Fibroblast of skin of left quadriceps (primary cell): ENCODE measurements at places on chromosomes 11 and 22.

GRCh38 chr11:41189701-41190436 is 269.6 kb downstream of the LRRC4C start:
- no peak for DNase-seq

DNA sequence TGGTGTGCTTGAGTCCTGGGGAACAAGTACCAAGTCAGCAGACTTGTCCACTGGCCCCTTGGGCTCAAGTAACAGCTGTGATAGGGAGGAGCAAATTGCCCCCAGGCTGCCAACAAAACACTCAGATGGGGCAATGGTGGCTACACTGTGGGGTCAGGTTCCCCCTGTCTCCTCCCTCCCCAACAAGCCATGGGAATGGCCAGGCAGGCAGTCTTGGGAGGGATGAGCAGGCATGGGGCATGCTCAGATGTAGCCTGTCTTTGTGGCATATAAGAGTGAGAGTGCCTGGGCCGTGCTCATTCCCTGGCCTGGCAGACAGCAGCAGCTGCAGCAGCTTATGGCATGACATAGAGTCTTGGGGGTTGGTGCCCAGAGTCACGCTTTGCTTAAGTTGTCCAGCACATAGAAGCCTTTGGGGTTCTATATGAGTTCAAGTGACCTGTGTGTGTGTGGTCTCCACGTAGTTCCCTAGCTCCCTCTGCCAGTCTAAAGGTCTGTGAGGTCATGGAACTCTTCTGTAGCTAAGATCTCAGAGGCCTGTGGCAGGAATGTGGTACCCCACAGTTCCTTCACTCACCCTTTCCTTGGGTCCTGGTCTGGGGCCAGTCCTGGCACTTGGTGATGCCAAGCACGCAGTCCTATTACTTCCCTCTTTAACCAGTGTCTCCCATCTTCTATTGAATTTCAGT is 44.7 kb downstream of the BIRC2 start:
- DNase-seq, result no peak

GRCh38 chr11:16160146-16160545 is 196.2 kb downstream of the SOX6 start:
- no peak for DNase-seq

GRCh38 chr11:20518323-20518834 is 81.0 kb upstream of the SLC6A5 start:
- no peak for DNase-seq

GRCh38 chr11:78635814-78636506 is 61.3 kb upstream of the NARS2 start:
- DNase-seq, result no peak

DNA sequence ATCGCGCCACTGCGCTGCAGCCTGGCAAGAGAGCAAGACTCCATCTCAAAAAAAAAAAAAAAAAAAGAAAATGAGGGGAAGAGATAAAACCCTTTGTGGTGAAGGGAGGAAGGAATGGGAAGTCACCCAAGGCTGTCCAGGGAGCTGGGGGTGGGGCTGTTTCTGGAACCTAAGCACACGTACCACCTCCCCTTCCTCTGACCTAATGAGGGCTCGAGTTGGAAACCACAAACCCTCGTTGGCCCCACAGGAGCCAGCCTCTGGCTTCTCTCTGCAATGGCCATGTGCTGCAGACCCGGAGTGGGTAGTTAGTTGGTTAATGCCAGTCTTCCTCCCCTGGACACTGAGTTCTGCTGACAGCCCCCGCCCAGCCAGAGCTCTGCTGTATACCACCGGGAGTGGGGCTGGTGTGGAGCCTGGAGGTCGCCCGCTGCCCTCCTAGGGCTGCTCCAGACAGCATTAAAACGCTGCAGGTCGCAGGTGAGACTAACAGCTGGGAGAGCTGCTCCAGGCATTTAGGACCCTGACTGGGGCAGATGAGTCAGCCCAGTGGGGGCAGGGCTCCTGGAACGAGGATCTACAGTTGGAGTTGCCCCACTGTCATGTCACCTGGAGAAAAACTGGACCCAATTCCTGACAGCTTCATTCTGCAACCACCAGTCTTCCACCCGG is at the start of gene LGALS12:
TSS of gene LGALS12 (plus strand) at position 228 of the 672 bp plus-strand sequence. CDS start at position 603, 375 bp downstream.
- DNase-seq, result no peak

GRCh38 chr11:120305286-120305685 is 19.8 kb upstream of the TLCD5 start:
- no peak for DNase-seq

GRCh38 chr11:120219938-120220746 is 9.3 kb downstream of the OAF start:
- no peak for DNase-seq

DNA sequence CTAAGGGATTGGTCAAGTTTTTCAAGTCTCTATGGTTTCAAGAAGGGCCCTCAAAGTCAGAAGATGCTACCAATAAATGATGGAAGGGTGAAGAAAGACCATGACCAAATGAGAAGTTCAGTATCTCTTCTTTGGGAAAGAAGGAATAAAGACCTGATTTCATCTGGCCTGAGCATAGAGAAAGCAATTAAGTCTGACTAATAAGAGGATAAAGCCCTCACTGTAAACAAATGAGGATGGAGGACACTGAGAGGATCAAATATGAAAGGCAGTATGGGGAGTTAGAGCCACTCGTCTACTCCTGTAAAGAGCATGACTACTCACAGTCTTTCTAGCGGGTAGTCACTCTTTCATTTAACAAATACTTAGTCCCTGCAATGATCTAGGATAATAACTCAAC is 44.6 kb downstream of the FAM168A start:
- no peak for DNase-seq

DNA sequence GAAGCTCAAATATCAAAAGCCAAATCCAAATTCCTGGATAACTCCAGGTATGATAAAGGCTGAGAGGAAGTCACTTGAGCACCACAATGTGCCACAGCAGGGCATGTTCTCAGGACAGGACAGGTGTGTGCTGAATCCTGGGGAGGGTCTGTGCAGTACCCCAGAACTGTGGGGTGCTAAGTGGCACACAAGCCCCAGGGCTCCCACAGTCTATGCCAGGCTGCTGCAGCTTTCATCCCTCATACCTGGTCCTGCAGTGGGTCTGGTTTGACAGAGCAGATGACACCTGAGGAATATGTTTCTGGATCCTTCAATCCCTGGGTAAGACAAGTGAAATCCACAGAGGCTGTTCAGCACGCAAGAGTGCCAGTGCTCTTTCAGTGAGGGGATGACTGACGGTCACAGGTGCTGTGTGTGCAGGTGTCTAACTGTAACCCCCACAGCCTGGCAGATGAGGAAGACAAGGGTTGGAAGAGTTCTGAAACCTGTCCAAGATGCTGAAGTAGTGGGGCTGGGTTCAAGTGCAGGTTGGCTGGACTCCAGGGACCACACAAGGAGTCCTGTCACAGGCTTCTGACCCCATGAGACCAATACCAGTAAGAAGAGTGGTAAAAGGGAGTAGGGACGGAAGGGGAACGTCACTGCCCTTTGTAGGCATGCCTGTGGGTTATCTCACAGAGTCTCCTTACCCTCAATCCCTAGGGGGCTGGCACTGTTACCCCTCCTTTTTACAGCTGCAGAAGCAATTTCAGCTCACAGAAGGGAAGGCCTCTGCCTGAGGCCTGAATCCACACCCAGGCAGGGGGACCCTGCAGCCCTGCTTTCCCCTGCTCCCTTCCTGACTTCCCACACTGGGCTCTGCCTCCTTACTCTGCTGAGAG is 14.1 kb downstream of the SERPIND1 start:
- no peak for DNase-seq

- no peak for DNase-seq
These were observed 30.6 kb downstream of the DRD2 start for GRCh38 chr11:113444502-113445123.
